ENCODE measurements at places on chromosomes 7 and 10.

DNA sequence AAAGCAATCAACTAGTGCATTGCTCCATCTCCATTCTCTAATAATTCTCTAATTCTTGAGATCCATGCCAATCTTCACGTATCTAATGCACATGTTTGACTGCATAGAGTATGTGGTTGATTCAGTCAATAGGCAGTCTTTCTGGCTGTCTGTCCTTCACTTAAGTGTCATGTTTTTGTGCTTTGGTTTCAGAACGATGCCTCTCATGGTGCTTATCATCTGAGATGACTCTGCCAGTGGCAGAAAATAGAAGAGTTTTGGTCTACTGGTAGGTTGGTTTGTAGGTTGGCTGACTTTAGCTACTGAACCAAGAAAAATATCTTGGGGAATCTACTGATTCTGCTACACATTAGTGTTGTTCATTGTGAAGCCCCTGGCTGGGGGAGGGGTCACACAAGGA is 364.2 kb downstream of the SFMBT2 start:
- ATAC-seq: peak; percentile 79

DNA sequence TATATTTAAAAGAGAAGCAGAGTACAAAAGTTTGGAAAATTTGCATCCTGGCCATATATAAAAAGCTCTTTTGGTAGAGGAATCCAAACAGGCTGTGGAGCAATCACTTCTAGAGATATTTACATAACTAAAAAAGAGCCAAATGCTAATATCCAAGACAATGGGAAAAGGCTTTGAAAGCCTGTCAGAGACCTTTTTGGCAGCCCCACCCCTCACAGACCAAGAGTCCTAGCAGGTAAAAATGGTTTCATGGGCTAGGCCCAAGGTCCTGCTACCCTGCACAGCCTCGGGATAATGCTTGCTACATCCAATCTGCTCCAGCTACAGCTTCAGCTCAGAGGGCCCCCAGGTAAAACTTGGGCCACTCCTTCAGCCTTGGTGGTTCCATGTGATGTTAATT is 430.2 kb upstream of the KCND2 start:
- no peak for ATAC-seq

DNA sequence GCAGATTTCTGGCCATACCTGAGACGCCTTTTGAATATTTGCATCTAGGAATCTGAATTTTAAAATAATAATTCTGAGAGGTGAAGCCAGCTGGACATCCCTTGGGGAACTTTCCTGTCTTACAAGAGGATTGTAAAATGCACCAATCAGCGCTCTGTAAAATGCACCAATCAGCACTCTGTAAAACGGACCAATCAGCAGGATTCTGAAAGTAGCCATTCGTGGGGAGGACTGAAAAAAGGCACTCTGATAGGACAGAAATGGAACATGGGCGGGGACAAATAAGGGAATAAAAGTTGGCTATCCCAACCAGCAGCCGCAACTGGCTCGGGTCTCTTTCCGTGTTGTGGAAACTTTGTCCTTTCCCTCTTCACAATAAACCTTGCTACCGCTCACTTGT is 9.9 kb downstream of the PPIF start:
- no peak for ATAC-seq

DNA sequence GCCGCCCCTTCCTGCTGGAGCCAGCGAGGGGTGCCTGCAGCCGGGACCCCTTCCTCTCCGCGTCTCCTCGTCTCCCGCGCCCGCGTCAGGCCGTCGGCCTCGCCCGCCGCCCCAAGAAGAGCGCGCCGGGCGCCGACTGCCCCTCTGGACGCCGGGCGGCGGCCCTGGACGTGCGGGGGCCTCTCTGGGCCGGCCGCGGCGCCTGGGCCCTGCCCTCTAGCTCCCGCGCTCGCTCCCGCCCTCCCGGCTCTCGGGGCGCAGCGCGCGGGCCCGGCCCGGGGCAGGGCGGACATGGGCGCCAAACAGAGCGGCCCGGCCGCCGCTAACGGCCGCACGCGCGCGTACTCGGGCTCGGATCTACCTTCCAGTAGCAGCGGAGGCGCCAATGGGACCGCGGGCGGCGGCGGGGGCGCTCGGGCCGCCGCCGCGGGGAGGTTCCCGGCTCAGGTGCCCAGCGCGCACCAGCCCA is 704 bp downstream of the ZNRF2 start:
- peak; percentile 46 for ATAC-seq

- peak; percentile 72 for ATAC-seq
These were observed 272.4 kb downstream of the CREB5 start for GRCh38 chr7:28684650-28685241.

- peak; percentile 87 for ATAC-seq
These were observed 26.6 kb downstream of the TBXAS1 start for GRCh38 chr7:139855498-139856270.

DNA sequence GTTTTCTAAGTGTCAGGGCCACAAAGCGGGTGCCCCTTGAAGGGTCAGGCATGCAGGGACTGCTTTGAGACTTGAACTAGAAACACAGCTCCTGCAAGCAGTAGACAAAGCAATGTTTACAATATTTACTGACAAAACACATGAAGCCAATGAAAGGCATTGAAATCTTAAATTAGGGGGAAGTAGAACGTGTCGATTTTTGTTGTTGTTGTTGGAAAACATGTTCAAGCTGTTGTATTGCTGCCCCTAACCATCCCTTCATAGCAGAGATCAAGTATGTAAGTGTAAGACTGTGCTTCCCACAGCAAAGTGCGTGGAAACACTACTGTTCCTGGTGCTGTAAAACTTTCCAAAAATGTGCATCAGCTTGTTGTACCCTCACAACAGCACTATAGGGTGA is 131.6 kb upstream of the MGMT start:
- ATAC-seq: no peak

Measured in stimulated activated memory B cell treated with anti-CD40 and anti-IgM and Interleukin-4, amounts not matched to agents 10 μg/mL and 1 μg/mL and 100 μg/mL, for 72 hours (primary cell).